Midbrain (tissue), 1 donor: ENCODE measurements at places on chromosomes 5 and 9.

- DNase-seq = peak; percentile 67
These were observed 23.1 kb upstream of the SPTLC1 start for GRCh38 chr9:92138157-92138959.

DNA sequence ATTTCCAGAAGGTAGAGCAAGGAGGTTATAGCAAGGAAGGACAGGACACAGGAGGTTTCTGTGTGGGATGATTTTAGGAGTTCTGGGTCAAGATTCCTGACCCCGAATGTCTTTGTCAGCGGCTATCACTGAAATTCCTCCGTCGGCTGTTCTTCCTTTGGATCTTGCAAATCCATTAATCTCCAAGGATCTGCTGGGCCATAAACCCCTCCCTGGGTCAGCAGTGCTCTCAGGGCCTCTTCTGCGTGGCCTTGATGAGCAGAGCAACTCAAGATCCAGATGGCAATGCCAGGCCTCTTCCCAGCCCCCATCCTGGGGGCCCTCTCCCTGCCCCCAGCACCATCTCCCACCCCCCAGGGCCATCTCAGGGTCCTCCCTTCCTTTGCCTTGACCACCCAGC is 16.3 kb upstream of the COL27A1 start:
- DNase-seq = no peak

GRCh38 chr9:37801959-37802711 is 1.5 kb downstream of the DCAF10 start:
- DNase-seq = no peak

DNA sequence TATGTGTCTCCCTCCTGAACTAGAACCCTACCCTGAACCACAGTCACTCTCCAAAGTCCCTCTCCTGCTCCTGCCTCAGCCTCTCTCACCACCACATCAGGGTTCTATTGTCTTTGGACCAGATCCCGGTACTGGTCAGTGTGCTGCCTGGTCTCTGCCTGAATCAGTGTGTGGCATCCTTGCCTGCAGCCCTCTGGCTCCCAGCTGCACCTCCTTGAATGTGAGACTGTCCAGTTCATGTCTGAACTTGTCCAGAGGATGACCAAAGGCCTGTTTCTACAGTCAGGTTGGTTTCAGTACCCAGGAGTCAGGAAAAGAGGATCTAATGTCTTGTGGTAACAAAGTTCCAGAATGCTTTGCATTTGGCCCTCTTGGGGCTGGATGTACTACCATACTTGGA is 76.8 kb upstream of the RANBP3L start:
- no peak for DNase-seq

DNA sequence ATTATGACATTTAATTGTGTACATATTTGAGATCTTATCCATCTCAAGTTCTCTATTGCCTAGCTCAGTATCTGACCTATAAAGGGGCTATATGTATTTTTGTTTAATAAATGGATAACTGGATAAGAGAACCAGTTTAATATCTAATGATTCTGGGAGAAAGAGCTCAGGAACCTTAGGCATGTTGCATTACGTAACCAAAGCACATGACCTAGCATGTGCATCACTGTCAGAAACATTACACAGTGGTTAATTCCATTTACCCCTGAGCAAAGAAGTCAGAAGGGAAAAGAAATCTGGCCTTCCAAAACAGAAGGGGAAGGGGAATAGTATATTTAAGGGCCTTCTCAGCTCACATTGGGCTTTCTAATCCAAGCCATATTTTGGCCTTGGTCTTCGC is 12.3 kb downstream of the PAPPA start:
- DNase-seq = no peak

DNA sequence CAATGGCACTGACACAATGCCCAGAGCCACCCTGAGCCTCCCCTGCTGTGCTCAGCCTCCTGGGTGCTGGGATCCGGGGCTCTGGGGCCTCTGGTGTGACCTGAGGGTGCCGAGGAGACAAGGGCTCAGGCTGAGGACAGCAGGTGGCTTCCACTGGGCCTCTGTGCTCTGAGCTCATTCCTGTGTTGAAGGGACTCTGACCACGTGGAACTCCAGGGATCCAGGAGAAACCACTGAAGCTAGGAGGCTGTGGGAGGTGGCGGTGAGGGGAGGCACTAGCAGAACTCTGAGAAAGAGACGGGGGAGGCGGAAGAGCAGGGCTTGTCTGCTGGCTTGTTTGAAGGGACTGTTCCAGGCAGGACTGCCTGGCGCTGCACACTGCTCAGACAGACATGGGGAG is 318.7 kb upstream of the IRX1 start:
- DNase-seq = no peak

- no peak for DNase-seq
These were observed 155.0 kb downstream of the PBX3 start for GRCh38 chr9:125902214-125902613.

DNA sequence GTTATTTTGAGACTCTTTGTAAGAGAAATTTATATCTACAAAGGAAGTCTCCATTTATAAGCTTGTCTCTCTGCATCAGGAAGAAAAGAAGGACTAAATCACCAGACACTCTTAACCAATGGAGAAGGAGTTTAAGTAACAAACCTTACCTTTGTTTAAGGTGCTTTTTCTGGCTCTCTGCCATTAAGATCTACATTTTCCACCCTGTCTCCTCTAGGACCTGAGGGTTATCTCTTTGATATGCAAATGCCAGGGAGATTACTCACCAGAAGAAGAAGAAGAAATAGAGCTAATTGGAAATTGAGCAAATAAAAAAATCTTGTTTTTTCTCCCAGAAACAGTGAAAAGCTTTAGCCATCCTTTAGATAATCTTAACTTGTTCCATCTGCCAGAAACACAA is 60.9 kb downstream of the CDKN2A start:
- no peak for DNase-seq

GRCh38 chr5:55927861-55928655 is 66.7 kb downstream of the IL6ST start:
- no peak for DNase-seq

GRCh38 chr5:179345433-179346321 is at the start of gene ADAMTS2:
TSS of gene ADAMTS2 (minus strand) at chr5:179345461. CDS start at chr5:179345328, 133 bp downstream.
- peak; percentile 23 for DNase-seq

DNA sequence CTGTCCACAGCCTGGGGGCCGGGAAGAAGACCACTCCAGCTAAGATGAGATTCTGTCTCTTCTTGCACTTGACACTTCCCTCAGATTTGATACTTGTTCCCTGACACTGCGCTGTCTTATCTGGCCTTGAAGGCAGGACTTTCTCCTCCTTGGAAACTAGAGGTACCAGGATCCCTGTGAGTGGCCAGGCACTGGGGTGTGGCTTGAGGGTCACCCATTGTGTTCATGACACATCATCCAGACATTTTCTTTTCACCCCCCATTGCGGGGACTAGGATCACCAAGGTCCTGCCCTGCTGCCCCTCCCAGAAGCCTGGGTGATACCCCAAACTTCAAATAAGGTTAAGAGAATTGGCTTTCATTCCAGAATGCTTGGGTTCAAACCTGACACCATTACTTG is 103.3 kb downstream of the NDFIP1 start:
- DNase-seq = no peak

DNA sequence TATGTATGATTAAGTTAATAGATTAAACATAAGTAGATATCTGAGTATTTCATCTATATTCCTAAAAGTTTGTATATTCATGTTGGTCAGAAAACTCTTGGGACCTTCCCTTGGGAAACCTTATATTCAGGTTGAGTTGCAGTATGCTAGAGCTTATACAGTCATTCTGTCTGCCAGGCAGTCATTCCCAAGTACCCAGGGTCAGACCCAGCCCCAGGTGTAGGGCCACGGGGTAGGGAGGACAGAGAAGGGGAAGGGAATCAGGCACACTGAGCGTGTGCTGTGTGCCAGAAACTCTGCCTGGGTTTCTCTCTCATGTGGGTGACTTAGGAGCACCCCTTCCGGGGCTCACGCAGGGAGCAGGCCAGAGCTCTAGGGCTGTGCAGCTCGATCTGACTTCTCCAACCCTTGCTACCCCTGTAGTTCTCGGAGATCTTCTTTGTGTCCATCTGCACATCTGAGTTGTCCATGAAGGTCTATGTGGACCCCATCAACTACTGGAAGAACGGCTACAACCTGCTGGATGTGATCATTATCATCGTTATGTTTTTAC is 28.2 kb downstream of the CATSPER3 start:
- no peak for DNase-seq

DNA sequence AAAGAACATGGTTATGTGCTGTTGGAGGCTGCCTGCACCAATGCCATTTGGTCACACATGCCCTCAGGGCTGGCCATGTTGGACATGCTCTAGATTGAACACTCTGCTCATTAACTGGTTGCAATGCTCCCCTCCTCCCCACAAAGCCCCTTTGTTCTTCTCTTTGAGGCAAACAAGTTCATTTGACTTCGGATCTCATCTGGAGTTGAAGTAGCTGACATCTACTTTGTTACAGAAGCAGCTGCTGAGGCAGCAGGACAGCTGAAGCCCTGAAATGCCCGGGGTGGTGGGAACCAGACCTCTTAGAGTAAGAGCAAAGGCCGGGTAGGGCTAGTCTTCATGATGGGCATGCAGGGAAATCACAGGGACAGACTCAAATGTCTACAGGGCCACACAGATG is 123.5 kb downstream of the APBA1 start:
- peak; percentile 47 for DNase-seq

- DNase-seq = no peak
These were observed 34.8 kb upstream of the TTC23L start for GRCh38 chr5:34803974-34804732.

- DNase-seq = no peak
These were observed 156.2 kb upstream of the SLC44A1 start for GRCh38 chr9:105087910-105088898.

- no peak for DNase-seq
These were observed 47.8 kb downstream of the ST8SIA4 start for GRCh38 chr5:100855295-100855694.

GRCh38 chr9:18692268-18692667 is 218.3 kb downstream of the ADAMTSL1 start:
- no peak for DNase-seq

DNA sequence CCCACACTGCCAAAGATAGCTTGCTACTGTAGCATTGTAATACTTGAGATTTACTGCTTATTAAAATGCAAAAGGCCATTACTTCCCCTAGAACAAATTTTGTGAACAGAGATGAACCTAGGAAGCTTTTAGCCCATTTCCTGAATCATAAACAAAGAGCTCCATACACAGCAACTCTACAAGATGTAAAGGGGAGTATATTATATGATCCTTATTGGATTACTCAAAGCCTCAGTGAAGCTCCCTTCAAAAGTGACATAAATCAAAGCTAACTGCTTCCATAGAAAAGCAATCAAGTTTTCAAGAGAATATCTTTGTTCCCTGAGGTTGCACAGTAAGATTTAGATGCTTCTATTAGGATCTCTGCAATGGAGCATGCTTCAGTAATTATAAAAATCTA is 629.8 kb downstream of the EFNA5 start:
- DNase-seq = no peak

DNA sequence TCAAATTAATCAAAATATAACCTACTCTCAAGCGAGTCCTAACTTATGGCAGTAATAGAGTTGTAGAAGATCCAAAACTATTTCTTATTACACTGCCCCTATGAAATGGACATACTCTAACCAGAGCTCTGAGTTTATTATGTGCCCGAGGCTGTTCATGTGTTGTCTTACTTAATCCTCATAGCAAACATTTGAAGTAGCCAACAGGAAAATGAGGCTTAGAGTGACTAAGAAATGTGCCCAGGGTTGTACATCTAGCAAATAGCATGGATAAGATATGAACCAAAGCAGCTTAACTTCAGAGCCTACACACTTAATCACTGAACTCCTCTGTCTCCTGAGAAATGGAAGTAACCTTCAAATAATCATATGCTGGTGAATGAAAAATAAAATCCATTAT is 1551.7 kb downstream of the MAT2B start:
- no peak for DNase-seq

DNA sequence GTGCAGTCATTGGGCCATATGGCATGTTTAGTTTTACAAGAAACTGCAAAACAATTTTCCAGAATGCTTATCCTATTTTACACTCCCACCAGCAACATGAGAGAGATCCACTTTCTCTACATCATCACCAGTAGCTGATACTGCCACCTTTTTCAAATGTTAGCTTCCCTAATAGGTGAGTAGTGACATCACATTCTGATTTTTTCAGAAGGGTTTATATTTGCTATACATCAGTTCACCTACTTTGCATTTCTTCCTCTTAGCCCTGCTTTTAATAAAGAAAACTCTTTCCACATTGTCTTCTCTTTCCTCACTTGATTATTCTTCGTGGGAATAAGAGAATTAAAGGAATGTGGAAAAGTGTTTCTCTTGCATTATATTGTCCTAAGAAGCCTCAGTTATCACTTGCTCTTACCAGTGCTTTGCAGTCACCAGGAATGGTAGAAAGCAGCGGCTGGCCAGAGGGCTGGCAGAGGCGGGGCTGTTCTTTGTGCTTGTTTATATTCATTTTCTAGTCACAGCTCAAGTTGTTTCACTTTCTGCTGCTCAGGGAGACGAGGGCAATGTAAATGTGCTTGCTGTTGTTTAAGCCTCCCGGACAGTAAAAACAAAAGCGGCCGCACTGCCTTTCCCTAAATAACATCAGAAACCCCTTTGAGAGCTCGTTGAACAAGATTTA is 164.8 kb downstream of the HSD17B3 start:
- DNase-seq = peak; percentile 68

DNA sequence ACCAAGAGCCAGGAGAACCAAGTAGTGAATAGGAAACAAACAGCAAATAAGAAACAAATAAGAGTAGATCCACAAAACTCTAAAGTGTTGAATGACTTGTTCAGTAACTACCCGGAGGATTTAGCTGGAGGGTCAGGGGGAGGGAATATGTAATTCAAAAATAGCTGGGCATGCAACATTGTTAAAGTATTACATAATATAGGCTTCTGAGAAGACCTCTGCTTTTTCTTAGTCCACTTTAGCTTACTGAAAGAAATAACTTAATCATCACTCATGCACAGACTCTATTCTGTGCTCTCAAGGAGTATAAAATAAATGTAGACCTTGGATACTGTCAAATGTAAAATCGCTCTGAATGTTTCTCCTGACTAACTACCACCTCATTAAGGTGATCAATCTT is 183.2 kb upstream of the POU5F2 start:
- no peak for DNase-seq

GRCh38 chr5:152542741-152543140 is 137.7 kb upstream of the NMUR2 start:
- DNase-seq = no peak

- no peak for DNase-seq
These were observed 66.7 kb downstream of the ZNF462 start for GRCh38 chr9:106929471-106930177.

GRCh38 chr5:141349917-141350619 is at the start of gene PCDHGB1:
TSS of gene PCDHGB1 (plus strand) at chr5:141350099. CDS start at chr5:141350261, 162 bp downstream.
- peak; percentile 9 for DNase-seq

GRCh38 chr5:6436715-6437331 is 11.8 kb upstream of the UBE2QL1 start:
- DNase-seq = no peak

GRCh38 chr5:45440466-45440865 is 255.7 kb downstream of the HCN1 start:
- no peak for DNase-seq

- DNase-seq = no peak
These were observed 402.4 kb downstream of the RAB3C start for GRCh38 chr5:58985311-58985710.
